Chondrocyte (in vitro differentiated cells): ENCODE measurements at places on chromosomes 1 and 21. TPM values are rescaled to one million over a fixed set of nuclear protein-coding genes. Genes with fewer than 3 reads are reported as not detected.

GBP6 gene
- total RNA-seq = not detected in 3 replicates

NMNAT2 gene
- 3.0 to 5.5 TPM (median 4.9 TPM) in 3 replicates for total RNA-seq

CRP gene
- total RNA-seq = not detected in 3 replicates

TMEM269 gene
- 0.20 to 0.70 TPM (median 0.23 TPM) in 3 replicates for total RNA-seq

S100A12 gene
- total RNA-seq = not detected in 3 replicates

SH3BGR gene
- 2.4 to 3.3 TPM (median 2.8 TPM) in 3 replicates for total RNA-seq
